ENCODE measurements at places on chromosomes 16 and 17. TPM values are rescaled to one million over a fixed set of nuclear protein-coding genes. Genes with fewer than 3 reads are reported as not detected.

The OTOP2 gene
- total RNA-seq = not detected

The SCIMP gene
- 0.09 TPM for total RNA-seq

The NAGS gene
- total RNA-seq = 0.98 TPM

The SEZ6 gene
- total RNA-seq = 1.0 TPM

GRCh38 chr16:26317885-26318284, 626.1 kb downstream of the HS3ST4 start:
- no peaks in the 10 kb centered on the region for H3K27me3 ChIP-seq
- H3K4me1 ChIP-seq = no peaks in the 10 kb centered on the region
- H3K4me3 ChIP-seq = no peak overlapping the region
- no peak overlapping the region for H3K27ac ChIP-seq
- DNase-seq = no peak

- no peak overlapping the region for H3K4me3 ChIP-seq
- no peaks in the 10 kb centered on the region for H3K4me1 ChIP-seq
- no peak overlapping the region for H3K27ac ChIP-seq
- DNase-seq = no peak
Measured at GRCh38 chr17:63171428-63172393, 205.7 kb downstream of the TANC2 start.

DNA sequence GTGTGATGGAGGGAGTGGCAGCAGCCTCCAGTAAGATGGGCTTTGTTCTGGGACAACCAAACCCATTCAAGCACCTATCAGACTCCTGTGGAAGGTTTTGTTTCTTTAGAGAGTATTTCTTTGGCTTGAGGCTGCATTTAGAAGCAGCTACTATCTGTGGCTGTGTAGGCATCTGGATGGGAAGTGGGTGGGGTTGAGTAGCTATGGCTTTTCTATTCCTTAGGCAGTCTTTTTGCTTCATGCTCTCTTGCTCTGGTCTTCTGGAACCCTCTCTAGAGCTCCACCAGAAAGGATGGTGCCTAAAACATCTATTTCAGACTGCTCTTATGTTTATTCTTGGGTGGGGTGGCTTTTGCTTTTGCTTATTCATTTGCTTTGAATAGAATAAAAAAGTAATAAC, 19.9 kb downstream of the TNRC6A start:
- DNase-seq = no peak
- no peaks in the 10 kb centered on the region for H3K36me3 ChIP-seq
- no peaks in the 10 kb centered on the region for H3K27me3 ChIP-seq
- peaks cover 42% of the 10 kb centered on the region for H3K4me1 ChIP-seq
- no peak overlapping the region for H3K27ac ChIP-seq

DNA sequence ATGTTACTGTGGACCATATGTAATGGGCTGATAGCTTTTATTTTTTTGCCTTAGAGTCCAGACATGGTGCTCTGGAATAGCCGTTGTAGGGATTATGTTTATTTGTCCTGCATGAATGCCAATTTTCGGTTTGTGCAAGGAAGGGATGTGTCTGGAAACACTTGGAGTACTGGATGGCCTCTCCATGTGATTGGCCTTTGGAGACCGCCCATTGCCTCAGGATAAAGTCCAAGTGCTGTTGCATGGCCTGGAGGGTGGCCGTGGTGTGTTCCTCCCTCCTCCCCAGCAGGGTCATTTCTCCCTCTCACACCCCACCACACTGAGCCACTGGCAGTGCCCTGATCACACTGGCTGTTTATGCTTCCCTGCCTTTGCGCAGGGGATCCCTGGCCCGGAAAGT, 93.9 kb downstream of the MSI2 start:
- H3K4me3 ChIP-seq = no peak overlapping the region
- no peak overlapping the region for H3K27ac ChIP-seq
- no peaks in the 10 kb centered on the region for H3K4me1 ChIP-seq
- no peaks in the 10 kb centered on the region for H3K27me3 ChIP-seq

GRCh38 chr17:45813048-45813725, 29.1 kb downstream of the CRHR1 start:
- no peak overlapping the region for H3K4me3 ChIP-seq
- no peaks in the 10 kb centered on the region for H3K36me3 ChIP-seq
- no peaks in the 10 kb centered on the region for H3K4me1 ChIP-seq
- H3K27me3 ChIP-seq = no peaks in the 10 kb centered on the region
- H3K27ac ChIP-seq = no peak overlapping the region
- DNase-seq = no peak

- no peak overlapping the region for H3K27ac ChIP-seq
- H3K27me3 ChIP-seq = no peaks in the 10 kb centered on the region
- DNase-seq = no peak
Measured at GRCh38 chr16:14490235-14490634, 139.8 kb downstream of the PARN start.

DNA sequence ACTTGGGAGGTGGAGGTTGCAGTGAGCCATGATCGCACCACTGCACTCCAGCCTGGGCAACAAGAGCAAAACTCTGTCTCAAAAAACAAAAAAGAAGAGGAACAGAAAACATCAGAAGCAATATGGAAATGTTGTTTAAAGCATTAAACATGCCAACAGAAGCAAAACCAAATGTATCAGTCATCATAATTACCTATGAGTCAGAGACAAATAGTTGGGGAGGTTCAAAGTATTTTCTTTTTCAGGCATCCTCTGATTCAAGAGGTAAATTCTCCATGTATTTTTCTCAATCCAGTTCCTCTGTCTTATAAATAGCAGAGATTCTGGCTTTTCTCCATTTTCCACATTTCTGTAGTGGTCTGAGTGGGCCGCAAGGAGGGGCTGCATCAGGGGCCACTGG, 2.1 kb upstream of the TM4SF5 start:
- no peak for DNase-seq
- H3K36me3 ChIP-seq = no peaks in the 10 kb centered on the region
- H3K27me3 ChIP-seq = no peaks in the 10 kb centered on the region
- no peaks in the 10 kb centered on the region for H3K4me1 ChIP-seq
- no peak overlapping the region for H3K27ac ChIP-seq

GRCh38 chr16:89105599-89106151, 12.0 kb downstream of the ACSF3 start:
- H3K4me3 ChIP-seq = no peak overlapping the region
- no peaks in the 10 kb centered on the region for H3K27me3 ChIP-seq
- H3K4me1 ChIP-seq = no peaks in the 10 kb centered on the region
- peaks cover 35% of the 10 kb centered on the region for H3K36me3 ChIP-seq
- no peak for DNase-seq

- no peak overlapping the region for H3K4me3 ChIP-seq
- H3K4me1 ChIP-seq = no peaks in the 10 kb centered on the region
- no peak for DNase-seq
- H3K27ac ChIP-seq = no peak overlapping the region
Measured at GRCh38 chr17:80905586-80906230, 85.9 kb upstream of the CHMP6 start.

The NPIPB6 gene
- 0.25 TPM for total RNA-seq

- DNase-seq = no peak
- H3K27me3 ChIP-seq = no peaks in the 10 kb centered on the region
- no peaks in the 10 kb centered on the region for H3K4me1 ChIP-seq
- H3K4me3 ChIP-seq = no peak overlapping the region
Measured at GRCh38 chr16:15942931-15943690, 6.3 kb upstream of the ABCC1 start.

The SLC12A3 gene
- total RNA-seq = 0.06 TPM

The CDR2L gene
- 2.9 TPM for total RNA-seq

GRCh38 chr17:40956401-40957254, 10.1 kb downstream of the KRT39 start:
- no peaks in the 10 kb centered on the region for H3K4me1 ChIP-seq
- no peak for DNase-seq
- no peaks in the 10 kb centered on the region for H3K36me3 ChIP-seq
- H3K27me3 ChIP-seq = no peaks in the 10 kb centered on the region

DNA sequence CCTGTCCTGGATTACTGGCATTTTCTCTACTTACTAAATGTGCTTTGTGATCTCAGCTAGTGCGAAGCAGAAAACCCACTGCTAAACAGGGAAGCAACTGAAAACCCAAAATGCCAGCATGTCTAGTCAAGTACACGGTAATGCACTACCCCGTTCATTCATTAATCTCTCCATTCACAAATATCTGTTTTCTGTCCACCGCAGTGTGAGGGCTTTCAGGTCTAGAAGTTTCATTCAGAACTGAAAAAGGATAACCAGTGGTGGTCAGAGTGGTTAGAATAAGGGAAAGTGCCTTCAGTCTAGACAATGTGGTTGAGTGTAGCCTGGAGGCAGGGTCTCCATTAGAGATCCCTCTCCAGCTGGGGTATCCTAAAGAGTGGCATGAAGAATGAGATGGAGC, 68.3 kb downstream of the C17orf67 start:
- DNase-seq = no peak
- H3K27me3 ChIP-seq = no peaks in the 10 kb centered on the region
- H3K4me3 ChIP-seq = no peak overlapping the region
- no peaks in the 10 kb centered on the region for H3K4me1 ChIP-seq

DNA sequence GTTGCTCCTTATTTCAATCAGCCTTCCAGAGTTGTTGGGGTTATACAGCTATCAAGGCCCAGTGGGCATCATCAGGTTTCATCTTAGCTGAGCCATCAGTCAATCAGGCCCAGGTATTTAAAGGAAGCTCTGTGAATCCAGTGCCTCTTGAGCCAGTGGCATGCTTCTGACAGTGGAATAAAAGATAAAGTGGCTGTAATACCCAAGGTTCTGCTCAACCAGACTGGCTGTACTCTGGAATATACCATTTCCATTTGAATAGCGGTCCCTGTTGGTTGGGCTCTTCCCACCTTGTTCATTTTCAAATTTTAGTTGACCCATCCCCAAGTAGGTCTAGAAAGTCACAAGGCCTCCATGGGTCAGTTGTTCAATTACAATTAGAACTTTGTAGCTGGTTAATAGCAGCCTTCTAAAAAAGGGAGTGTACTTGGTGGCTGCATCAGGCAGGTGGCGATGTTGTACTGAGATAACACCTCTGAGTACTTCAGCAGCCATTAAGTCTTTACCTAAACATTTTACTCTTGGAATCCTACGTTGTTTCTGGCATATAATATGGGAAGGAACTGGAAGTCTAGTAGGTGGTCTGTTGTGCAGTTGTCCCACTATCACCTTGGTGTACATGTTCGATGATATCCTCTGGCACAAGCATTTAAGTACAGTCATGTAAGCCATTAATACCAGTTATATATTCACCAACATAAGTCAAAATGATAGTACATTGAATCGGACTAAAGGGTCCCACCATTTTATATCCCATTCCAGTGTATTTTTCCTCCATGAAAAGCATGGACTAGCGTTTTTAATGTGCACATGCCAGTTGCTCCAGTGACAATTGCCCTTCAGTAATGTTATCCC, 294.1 kb downstream of the BCAS3 start:
- no peaks in the 10 kb centered on the region for H3K27me3 ChIP-seq
- no peak overlapping the region for H3K27ac ChIP-seq
- no peak for DNase-seq

The FBXW10B gene
- total RNA-seq = not detected

DNA sequence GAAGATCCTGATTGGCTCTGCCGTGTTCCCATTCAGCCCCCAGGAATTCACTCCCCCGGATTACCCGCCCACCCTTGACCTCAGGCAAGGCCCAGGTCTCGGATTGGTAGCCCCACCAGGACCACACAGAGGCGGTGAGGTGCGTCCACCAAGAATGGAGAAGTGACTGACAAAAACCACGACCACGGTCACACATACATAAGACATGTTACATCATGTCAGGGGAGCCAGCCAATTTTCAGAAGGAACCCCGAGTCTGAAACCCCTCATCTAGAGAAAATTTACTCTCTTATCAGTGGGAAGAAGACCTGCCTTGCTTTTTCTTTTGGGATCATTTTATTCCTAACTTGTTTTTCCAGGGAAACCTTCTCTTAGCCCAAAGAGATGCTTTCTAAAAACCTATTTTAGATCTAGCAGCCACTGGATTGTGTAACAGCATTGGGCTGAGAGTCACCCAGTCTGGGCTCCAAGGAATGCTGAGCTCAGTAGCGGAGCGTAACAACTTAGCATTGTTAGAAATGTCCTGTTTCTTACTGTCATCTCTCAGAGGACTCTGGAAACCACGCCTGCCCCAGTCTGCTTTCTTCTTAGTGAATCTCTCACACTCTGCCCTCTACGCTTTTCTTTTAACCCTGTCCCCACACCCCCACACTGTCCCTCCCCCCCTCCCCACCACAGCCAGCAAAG, 164.1 kb downstream of the CMIP start:
- H3K4me1 ChIP-seq = no peaks in the 10 kb centered on the region
- no peak overlapping the region for H3K27ac ChIP-seq
- no peak for DNase-seq
- H3K4me3 ChIP-seq = no peak overlapping the region

DNA sequence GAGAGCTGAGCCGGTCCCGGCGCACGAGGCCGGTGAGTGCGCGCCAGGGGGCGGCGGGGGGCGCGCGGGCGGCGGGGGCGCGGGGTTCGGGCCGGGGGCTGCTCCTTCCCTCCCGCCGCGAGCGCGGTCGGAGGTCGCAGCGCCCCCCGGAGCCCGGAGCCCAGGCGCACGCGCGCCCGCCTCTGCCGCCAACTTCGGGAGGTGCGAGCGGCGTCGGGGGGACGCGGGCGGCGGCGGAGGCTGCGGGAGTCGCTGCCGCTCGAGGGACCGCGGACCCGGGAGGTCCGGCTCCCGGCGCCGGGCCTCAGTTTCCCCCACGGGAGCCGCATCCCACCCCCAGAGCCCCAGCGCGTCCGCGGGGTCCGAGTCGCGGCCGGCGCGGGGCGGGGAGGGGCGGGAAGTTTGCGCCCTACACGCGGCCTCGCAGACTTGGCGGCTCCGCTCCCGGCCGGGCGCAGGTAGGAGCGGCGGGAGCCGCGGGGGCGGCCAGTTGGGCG, at the start of gene PRR35:
Gene PRR35 (plus strand): TSS at position 191 of the 497 bp plus-strand sequence. CDS start 2,901 bp downstream, outside the sequence.
- no peaks in the 10 kb centered on the region for H3K27me3 ChIP-seq
- no peak for DNase-seq
- H3K27ac ChIP-seq = no peak within 1 kb of the TSS
- H3K36me3 ChIP-seq = no peaks in the 10 kb centered on the region
- H3K4me1 ChIP-seq = no peaks in the 10 kb centered on the region
- H3K4me3 ChIP-seq = peak within 1 kb of the TSS; percentile 12

- H3K27me3 ChIP-seq = no peaks in the 10 kb centered on the region
- no peaks in the 10 kb centered on the region for H3K36me3 ChIP-seq
- no peak overlapping the region for H3K27ac ChIP-seq
- peaks cover 7% of the 10 kb centered on the region for H3K4me1 ChIP-seq
- H3K4me3 ChIP-seq = no peak overlapping the region
Measured at GRCh38 chr16:4691666-4692412, 1.5 kb upstream of the NUDT16L1 start.

GRCh38 chr17:35046740-35047283, 16.7 kb downstream of the RFFL start:
- DNase-seq = no peak
- peak overlapping the region; percentile 82 for H3K27ac ChIP-seq
- H3K4me1 ChIP-seq = peaks cover 61% of the 10 kb centered on the region
- H3K27me3 ChIP-seq = no peaks in the 10 kb centered on the region
- H3K36me3 ChIP-seq = no peaks in the 10 kb centered on the region
